Midbrain (tissue), 1 donor: ENCODE measurements at places on chromosomes 16 and 17.
A peak's percentile ranks its signal among the peaks of the same experiment; 100 is the strongest.

GRCh38 chr17:13587487-13588338, 14.0 kb downstream of the HS3ST3A1 start:
- DNase-seq, result no peak

DNA sequence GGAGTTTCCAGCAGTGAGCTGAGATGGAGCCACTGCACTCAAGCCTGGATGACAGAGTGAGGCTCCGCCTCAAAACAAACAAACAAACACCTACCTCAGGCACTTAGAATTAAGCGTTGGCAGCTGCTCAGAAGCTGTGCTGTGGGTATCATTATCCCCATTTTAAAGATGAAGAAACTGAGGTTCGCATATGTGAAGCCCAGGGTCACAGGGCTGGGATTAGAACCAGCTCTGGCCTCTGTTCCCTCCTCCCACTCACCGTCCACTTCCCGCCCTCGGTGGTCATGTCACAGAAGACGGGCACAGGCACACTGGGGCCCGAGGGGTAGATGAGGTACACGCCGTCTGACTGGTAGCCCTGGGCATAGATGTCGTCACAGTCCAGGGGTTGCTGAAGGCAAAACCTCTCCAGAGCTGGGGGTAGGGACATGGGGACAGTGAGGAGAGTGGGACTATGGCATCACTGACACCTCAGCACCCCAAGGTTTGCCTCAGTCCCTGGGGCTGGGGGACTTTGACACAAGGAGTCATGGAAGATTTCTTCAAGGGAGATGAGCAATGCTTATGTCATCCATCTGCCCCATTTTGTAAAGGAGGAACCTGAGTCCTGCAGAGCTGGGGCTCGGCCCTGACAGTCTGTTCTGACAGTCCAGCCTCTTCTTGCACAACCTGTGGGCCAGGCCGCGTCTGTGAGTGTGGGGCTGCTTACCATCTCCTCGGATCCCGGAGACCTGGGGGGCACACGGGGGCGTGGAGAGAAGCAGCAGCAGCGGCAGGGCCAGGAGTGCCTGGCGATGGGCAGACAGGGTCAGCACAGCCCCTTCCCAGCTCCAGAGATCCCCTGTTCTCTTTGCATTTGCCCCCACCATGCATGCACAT, 700 bp downstream of the MFAP4 start:
- DNase-seq, result no peak

- DNase-seq, result no peak
These were observed 7.5 kb upstream of the CDH5 start for GRCh38 chr16:66359012-66359411.

DNA sequence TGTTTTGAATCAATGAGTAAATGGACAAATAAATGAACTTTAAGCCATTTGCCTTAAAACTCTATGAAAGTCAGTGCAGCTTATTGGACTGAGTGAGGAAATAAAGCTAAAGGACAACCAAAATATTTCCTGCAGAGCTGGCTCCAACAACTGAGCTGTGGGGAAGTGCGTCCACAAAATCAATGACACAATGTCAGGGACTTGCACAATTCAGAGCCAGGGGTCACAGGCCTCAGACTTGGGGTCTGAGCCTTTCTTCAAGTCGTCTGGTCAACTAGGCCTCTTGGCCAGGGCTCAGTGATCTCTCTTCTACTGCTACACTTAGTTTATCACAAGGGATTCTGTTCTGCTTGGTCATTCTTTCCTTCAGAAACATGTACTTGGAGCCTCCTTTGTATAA, 26.2 kb upstream of the RHBDL3 start:
- DNase-seq, result no peak

DNA sequence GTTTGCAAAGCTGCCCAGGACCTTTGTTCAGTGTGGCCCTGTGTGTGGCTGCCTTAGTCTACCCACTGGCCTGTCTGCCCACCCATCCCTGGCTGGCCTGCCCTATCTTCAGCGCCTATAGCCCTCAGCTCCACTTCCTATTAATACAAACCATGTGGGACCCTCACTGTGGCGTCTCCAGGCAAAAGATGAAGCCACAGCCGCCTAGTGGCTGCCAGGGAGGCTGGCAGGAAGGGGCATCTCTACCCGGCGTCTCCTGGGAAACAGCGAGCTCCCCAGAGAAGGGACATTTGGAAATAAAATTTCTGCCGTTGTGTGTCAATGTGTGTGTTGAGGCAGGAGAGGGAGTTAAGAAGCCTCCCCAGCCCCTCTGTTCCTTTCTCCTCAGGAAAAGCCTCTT, 31.5 kb downstream of the NEUROD2 start:
- DNase-seq, result no peak

DNA sequence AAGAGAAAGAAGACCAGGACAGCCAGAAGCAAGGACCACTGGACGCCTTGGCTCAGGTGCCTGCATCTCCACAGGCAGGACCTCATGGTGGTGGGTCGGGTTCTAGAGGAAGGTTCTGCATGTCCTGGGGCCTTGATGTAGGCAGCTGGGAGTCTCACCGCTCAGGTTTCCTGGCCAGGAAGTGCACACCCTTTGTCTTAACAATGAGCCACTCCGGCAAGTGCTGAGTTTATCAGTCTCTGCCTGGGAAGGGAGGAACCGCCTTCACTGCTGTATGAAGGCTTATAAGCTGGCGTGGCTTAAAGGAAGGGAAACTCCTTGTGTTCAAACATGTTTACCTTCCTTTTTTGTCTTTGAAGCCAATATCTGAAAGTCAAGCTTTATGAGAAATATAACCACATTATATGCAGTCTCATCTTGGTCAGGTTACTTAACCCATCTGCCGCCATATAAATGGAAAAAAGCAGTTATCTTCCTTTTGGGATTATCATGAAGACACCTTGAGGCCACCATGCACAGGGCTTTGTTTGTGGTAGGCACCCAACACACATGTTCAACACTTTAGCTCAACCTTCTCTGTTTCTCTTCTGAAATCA, at the start of gene ST6GALNAC1:
Gene ST6GALNAC1, minus strand, starts transcription at position 205 of the 596 bp plus-strand sequence. Its CDS starts 119 bp downstream, at position 86.
- DNase-seq, result no peak

GRCh38 chr16:86337581-86338402, 172.5 kb upstream of the FOXF1 start:
- DNase-seq, result no peak

- peak; percentile 9 for DNase-seq
These were observed at the start of gene MMP2 for GRCh38 chr16:55478827-55479429. Gene MMP2, plus strand, starts transcription at chr16:55479198. Its CDS starts 282 bp downstream, at chr16:55479480.

- DNase-seq, result no peak
These were observed 88.5 kb downstream of the CMIP start for GRCh38 chr16:81533175-81533507.

- DNase-seq, result no peak
These were observed 91.4 kb upstream of the FA2H start for GRCh38 chr16:74865922-74866598.

DNA sequence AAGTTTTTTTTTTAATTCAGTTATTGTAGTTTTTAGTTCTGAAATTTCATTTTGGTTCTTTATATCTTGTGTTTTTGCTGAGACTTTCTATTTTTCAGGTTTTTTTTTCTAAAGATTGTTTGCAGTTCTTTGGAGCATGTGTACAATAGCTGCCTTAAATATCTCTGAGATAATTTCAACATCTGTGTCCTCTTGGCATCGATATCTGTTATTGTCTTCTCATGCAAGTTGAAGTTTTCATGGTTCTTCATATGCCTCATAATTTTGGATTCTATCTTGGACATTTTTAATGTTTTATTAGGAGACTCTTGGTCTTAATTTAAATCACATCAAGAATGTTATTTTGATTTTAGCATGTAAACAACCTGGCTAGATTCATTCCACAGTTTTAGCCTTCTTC, 22.8 kb downstream of the COX11 start:
- no peak for DNase-seq

- peak; percentile 28 for DNase-seq
These were observed 37.1 kb downstream of the FANCA start for GRCh38 chr16:89779231-89779908.

DNA sequence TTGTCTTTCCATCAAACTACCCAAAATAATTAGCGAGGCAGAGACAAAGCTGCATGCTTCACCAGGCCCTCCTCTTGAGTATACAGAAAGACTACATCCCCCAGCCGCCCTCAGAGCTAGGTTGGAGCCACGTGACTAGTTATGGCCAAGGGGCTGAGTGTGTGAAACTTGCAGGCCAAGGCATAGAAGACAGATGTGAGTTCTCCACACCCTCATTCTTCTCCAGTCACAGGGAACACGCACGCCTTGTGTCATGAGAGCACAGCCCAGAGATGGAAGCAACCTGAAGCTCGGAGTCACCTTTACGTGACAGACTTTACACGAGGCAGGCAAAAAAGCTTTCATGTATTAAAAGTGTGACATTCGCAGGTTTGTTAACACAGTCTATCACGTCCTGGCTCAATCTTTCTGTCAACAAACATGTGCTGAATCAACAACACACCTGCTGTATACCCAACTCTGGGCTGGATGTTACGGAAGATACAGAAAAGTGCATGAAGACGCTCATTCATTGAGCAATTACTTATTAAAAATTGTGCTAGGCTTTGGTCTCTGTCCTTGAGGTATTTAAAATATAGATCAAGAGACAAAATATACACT, 38.3 kb downstream of the STX8 start:
- DNase-seq, result no peak

DNA sequence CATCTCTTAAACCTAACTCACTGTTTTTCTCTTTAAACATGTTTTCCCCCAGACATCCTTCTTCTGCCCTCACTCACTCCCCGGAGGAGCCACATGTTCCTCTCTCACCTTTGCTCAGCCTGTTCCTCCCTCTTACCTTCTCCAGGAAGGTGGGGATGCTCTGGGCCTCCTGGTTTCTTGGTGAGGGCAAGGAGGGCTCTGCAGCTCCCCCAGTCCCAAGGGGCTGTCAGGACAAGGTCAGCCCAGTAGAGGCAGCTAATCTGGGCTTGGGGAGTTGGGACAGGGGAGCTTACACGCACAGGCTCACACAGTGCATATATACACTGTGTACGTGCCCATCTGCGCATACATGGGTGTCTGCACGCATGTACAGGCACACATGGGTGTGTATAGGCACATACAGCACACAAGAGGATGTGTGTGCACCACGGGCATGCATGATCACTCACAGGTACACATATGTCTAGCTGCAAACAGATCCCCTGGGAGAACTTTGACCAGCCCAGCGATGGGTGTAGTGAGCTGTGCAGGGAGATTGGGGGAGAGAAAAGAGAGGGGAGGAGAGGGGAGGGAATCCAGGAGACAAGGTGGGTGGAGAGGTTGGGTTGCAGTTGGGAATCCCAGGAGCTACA, 28.6 kb upstream of the SPNS3 start:
- no peak for DNase-seq

GRCh38 chr17:56822725-56823124, 11.0 kb downstream of the C17orf67 start:
- DNase-seq, result no peak

DNA sequence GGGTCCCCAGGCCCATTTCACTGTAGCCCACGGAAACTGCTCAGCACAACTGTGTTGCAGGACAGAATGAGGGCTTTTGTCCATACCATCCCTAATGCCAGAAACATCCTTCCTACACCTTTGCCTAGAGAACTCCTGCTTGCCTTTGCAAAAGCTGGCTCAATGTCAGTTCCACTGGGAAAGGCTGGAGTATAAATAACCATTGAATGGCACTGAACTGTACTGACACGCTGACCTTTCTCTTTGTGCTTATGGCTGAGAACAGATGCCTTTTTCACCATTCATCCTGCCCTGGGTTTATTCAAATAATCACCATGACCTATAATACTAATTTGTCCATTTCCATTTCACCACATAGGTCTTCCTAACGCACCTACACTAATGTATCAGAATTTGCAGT, 300.3 kb downstream of the XYLT1 start:
- no peak for DNase-seq

DNA sequence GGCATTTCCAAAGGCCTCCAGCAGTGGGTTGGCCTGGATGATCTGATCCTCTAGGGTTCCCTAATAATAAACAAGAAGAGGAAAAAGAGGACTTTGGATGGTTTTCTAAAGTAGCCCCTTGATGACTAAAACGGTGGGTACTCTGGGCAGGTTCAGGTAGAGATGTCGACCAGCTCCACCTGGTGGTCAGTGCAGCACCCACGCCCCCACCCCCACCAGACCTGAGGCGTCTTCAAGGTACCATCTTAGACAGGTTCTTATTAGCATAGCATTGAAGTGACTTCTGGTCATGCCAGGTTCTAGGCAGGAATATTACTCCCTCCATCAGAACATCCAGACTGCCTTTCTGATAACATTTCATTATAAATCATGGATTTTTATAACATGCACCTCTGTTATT, 15.0 kb downstream of the MYH13 start:
- no peak for DNase-seq

- DNase-seq, result no peak
These were observed 15.0 kb downstream of the CENPX start for GRCh38 chr17:82007495-82008257.

- no peak for DNase-seq
These were observed 350.0 kb upstream of the ERCC4 start for GRCh38 chr16:13569986-13570385.

DNA sequence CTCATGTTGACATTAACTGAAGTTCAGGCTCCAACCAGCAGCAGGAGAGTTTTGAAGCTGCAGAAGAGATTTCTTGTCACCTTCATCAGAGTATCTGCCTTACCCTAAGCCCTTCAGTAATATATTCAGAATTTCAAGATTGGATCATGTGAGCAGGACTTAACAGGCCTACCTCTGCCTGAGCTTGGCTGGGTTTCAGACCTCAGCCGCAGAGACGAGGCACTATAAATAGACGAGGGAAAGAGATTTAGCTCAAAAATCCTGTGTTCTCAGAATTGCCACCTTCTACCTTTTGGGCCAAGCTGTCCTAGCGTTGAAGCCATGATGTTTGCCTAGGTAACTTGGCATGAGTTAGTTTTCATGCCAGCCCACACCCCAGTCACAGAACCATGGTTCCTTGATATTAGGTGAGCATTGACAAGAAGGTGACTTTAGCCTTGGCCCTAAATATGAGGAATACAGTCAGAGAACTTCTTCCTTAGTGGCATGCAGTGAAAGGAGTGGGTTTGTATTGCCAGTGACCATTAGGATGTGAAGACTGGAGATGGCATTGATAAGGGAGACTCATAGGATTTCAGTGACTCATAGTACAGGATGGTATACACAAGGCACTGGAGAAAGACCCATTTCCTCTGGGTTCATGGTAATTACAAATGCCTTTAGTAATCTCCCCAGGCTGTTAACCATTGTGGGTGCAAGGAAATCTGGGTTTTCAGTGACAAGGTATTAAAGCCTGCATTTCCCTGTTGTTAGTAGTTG, 224.3 kb downstream of the MSI2 start:
- DNase-seq, result no peak

DNA sequence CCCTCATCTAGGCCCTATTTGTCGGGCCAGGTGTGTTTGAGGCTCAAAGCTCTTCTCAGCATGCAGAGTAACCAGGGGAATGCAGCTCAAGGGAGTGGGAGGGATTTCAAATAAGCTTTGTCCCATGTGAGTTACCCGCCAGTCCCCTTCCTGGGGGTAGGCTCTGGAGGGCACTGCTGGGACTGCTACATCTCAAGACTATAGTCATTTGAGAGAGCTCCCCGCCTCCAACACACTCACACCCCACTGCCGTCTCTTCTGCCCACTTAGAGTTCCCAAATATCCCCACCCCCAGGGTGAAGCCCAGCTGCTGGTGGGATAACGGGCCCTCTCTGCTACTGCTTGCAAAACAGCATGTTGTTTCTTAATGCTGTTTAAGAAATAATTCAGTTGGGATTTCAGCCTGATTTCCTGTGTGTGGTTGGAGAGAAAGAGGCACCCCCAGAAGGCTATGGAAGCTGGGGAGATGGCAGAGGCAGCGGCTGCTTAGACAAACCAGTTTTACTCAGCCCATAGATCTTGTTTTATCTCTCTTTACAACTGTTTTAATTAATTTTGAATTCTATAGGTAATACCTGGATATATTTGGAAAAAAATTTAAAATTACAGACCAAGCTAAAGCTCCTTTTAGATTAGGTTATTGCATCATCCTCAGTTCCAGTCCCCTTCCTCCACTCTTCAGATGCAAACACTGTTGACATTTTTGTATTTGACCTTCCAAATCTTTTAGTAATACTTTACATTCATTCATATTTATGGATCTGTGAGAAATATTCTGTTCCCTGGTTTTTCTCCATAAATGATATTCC, 4.1 kb upstream of the MPO start:
- no peak for DNase-seq
